ENCODE measurements at places on chromosomes 3 and 15.
A peak's percentile ranks its signal among the peaks of the same experiment; 100 is the strongest.

GRCh38 chr3:150105886-150106612, 135.4 kb upstream of the PFN2 start:
- no peak for DNase-seq

- DNase-seq, result no peak
These were observed 60.2 kb downstream of the VPS8 start for GRCh38 chr3:184872200-184872599.

GRCh38 chr3:187734841-187735240, 10.4 kb downstream of the BCL6 start:
- no peak for DNase-seq

- no peak for DNase-seq
These were observed 80.3 kb downstream of the PEX5L start for GRCh38 chr3:179956416-179956830.

DNA sequence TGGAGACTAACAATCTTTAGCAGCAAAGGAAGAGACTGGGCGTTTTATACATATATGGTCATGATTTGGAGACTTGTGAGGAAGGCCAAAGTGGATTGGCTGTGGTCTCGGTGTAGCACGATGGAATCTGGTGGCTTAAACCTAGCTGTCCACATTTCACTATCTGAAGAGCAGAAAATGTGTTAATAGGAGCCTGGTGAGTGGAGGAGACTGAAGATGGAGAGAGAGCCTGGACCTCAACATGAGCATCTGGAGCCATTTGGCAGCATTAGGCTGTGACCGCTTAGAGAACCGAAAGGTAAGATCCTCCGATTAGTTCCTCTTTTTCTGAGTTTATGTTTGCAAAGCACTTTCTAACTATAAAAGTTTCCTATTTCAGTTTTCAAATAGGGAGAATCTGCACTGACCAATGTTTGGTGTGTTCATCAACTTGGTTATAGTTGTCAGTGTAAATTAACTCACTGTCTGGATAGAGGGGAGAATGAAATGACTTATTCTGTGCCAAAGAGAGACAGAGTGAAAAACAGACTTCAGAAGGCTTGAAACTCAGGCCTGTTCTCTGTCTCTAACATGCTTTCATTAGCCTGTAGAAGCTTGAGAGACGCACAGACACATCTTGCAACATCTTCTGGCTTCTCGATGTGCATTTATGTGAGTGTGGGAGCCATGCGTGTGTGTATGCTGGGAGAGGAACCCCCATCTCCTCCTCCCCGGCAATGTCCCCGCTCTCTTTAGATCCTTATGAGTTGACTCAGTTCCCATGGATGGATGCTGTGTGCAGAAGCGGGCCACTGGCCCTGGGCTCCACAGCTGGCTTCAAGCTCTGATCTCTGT, 244.7 kb upstream of the TBL1XR1 start:
- DNase-seq, result no peak

- no peak for DNase-seq
These were observed 38.7 kb downstream of the CHST2 start for GRCh38 chr3:143158014-143158988.

DNA sequence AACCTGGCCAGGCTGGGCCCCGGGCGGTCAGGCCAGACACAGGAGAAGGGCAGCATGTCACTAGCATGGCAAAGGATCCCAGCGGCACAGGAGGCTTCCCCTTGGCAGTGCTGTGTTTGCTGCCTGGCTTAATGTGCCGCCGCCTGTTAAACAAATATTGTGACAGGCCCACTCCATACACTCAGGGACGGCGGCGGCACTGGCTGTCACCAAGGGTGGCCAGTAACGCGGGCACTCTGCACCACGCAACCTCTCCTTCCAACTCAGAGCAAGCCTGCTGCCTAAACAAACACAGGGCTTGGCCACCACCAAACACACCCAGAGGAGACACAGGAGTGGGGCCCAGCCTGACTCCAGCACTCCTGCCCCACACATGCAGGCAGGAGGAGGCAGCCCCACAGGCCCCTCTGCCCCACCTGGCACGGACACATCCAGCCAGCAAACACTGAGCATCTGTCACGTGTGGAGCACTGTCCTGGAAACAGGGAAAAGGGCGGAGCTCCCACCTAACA, 48.0 kb downstream of the TPRA1 start:
- DNase-seq, result no peak

DNA sequence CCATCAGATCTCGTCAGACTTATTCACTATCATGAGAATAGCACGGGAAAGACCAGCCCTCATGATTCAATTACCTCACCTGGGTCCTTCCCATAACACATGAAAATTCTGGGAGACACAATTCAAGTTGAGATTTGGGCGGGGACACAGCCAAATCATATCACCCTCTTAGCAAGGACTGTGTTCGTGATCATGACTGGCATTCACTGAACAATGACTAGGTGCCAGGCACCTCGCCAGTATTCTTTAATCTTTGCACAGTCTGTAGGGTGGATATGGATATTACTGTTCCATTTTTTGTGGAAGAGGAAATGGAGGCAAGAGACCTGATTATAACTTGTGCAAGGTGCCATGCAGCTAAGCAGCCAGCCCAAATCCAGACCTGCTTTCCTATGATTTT, 77.5 kb downstream of the IGF1R start:
- DNase-seq, result no peak

- DNase-seq, result no peak
These were observed 9.3 kb downstream of the RPL15 start for GRCh38 chr3:23926246-23926645.

DNA sequence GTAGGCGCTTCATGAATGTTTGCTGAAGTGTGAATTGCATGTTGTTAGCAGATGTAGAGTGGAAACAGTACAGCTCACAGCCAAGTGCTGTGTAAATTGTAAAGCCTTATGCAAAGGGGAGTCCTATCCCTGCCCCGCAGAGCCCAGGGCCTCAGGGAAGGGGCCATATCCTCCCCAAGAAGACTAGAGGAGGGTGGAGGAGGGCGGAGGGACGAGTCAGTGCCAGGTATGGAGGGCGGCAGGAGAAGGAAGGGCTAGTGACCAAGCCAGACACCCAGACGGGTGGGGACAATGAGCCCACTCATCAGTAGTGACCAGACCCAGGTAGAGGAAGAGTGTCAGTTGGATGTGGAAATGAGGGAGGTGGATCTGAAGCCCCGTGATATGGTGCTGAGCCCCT, 45.2 kb downstream of the ZNF710 start:
- no peak for DNase-seq

DNA sequence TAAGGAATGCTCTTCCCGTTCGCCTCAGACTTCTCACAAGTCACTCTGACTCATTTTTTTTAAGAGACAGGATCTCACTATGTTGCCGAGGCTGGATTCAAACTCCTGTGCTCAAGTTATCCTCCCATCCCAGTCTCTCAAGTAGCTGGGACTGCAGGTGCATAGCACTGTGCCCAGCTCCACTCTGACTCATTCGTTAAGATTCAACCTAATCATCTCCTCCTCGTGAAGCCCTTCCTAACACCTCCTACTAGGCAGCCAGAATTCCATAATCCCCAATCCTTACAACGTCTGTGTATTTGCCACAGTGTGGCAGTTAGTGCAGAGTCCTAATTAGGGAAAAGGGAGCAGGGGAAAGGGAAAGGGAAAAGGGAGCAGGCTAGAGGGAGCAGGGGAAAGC, 26.4 kb upstream of the DCLK3 start:
- DNase-seq, result no peak

- DNase-seq, result no peak
These were observed 26.3 kb downstream of the GABRR3 start for GRCh38 chr3:98008855-98009254.

- DNase-seq, result no peak
These were observed 31.9 kb downstream of the TNK2 start for GRCh38 chr3:195876297-195877064.

GRCh38 chr15:62895139-62895866, 147.2 kb upstream of the TPM1 start:
- DNase-seq, result no peak

GRCh38 chr15:49135342-49135857, 20.0 kb downstream of the COPS2 start:
- DNase-seq, result no peak

GRCh38 chr15:80967991-80968510, 21.6 kb downstream of the MESD start:
- DNase-seq, result no peak

DNA sequence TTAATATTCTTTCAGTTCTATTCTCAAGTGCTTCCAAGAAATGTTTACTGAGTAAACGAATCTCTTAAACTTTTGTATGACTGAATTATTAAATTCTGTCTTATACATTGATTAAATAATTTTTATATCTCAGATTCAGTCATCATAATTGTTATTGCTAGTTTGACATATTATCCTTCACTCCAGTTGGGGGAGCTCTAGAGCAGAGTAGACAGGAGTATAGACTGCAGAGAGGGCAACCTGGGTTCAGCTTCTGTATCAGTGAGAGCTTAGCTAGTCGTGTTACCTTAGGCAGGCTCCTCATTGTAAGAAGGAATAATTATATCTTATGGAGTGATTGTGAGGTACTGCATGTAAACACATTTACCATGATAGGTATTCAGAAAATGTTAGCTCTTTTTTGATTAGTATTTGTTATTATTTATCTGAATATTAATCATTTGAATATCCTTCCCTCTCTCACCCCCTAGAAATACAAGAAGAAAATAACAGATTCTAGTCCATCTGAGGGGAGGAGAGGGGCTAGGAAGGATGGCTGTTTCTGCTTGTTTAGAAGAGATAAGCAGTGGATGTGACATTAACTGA, 31.0 kb upstream of the ZCWPW2 start:
- DNase-seq, result peak; percentile 12

- no peak for DNase-seq
These were observed 61.5 kb downstream of the CGGBP1 start for GRCh38 chr3:87997298-87997697.

GRCh38 chr15:57376696-57377477, 582 bp downstream of the CGNL1 start:
- DNase-seq, result peak; percentile 38

- no peak for DNase-seq
These were observed 14.5 kb downstream of the TMEM41A start for GRCh38 chr3:185484296-185484695.

DNA sequence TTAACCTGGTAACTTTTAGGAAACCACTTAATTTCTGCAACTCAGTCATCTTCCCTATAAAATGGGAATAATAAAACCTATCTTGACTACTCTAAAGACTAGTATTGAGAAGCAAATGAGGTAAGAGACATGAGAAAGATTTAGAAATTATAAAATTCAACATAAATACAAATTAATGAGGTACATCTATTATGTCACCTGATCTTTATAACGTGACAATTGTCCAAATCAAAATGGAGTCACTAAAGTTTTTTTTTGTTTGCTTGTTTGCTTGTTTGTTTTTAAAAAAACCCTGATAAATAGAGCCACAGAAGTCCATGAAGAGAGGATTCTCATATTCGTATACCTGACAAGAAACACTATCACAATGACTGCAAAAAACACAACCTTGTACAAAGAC, 242.8 kb downstream of the LRRN1 start:
- no peak for DNase-seq

GRCh38 chr3:123695152-123695551, 110.3 kb upstream of the HACD2 start:
- DNase-seq, result no peak

GRCh38 chr3:171646357-171647133, 163.7 kb downstream of the PLD1 start:
- peak; percentile 52 for DNase-seq

GRCh38 chr3:155739154-155739553, 5.7 kb downstream of the PLCH1 start:
- no peak for DNase-seq

DNA sequence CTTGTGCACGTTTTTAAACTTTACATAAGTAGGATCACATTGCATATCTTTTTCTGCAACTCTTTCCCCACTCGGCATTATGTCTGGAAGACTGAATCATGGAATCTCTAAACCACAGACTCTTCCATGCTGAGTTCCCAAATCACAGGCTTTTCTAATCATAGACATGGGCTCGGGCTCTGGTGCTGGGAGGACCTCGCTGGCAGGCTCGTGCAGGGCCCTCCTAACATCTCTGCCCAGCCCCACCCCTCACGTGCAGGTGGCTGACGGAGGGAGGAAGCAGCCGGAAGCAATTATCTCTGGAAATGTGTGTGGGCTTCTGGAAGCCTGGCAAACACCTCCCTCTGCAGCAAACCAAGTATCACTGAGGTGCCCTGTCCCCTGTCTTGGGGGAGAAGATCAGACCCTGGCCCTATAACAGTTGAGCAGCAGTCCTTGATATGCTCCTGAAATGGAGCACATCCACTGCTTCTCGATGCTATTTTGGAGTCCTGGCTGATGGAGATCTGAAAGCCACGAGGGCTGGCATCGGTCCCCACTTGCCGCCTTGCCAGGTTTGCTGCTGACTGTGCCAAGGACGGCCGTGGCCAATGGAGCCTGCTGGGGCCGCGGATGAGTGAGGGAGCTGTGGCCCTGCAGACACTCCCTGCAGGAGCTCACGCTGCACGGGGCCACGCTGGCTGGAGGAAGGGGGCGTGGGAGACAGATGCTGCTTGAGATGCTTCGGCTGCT, 4.4 kb upstream of the IQSEC1 start:
- DNase-seq, result no peak

DNA sequence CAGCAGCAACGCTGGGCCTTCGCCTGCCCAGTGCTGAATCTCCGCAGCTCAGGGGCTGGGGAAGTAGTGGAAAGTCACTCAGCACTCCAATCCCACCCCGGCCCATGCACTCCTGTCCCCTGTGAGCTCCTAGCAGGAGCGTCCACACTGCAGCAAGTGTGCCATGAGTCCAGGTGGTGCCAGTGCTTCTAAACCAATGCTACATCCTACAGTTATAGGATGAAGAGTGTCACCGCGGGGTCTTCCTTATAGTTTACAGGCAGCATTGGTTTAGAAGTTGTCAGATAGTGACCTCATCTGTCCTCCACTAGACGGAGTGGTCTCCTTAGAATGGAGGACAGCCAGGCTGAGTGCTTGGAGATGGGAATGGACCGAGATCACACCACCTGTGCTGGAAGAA, 221.4 kb downstream of the GABRB3 start:
- no peak for DNase-seq

DNA sequence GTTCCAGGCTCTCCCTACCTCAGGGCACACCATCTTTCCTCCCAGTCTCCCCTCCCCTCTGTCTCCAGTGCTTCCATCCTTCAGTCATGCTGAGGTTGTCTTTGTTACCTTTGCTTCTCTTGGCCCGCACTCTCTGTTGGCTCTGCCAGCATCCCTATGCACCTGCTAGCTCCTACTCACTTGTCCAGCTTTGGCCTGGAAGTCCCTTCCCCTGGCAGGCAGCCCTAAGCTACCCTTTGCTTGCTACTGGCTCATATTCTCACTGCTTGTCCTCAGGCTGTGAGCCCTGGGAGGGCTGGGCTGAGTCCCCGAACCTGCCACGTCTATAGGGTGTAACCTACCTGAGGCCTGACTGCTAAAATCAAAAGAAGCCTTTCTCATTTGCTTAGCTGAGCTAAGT, 122.7 kb downstream of the PGPEP1L start:
- DNase-seq, result no peak

- DNase-seq, result no peak
These were observed 51.6 kb downstream of the TP53BP1 start for GRCh38 chr15:43441316-43441715.

- DNase-seq, result no peak
These were observed 50.9 kb downstream of the LSAMP start for GRCh38 chr3:116394365-116394764.

Data from RWPE1 (cell line).